ENCODE measurements at places on chromosomes 5 and 9.

GRCh38 chr9:91177661-91178280 is 183.9 kb downstream of the AUH start:
- DNase-seq: no peak

GRCh38 chr5:172849606-172850453 is 15.8 kb downstream of the ERGIC1 start:
- DNase-seq: no peak

DNA sequence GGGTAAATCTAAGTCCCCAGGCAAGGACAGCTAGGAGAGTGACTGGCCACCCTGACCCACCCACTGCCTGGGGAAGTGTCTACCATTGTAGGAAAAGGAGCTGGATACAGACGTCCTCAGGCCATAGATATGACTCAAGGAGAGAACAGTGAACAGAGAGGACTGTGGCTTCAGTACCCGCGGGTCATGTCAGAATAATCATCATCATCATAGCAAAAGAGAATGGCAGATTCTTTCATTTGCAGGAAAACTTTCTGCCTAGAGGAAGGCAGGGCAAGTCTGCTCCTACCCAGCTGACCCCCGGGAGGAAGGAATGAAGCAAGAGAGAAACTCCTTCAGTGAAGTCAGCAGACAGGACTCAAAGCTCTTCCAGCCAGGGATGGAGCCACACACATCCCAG is 52.2 kb upstream of the UBTD2 start:
- DNase-seq: no peak

- DNase-seq: peak; percentile 21
Observed at GRCh38 chr9:120477534-120478001, 102.4 kb downstream of the CDK5RAP2 start.

GRCh38 chr5:79255786-79256557 is 20.0 kb downstream of the JMY start:
- DNase-seq: no peak

DNA sequence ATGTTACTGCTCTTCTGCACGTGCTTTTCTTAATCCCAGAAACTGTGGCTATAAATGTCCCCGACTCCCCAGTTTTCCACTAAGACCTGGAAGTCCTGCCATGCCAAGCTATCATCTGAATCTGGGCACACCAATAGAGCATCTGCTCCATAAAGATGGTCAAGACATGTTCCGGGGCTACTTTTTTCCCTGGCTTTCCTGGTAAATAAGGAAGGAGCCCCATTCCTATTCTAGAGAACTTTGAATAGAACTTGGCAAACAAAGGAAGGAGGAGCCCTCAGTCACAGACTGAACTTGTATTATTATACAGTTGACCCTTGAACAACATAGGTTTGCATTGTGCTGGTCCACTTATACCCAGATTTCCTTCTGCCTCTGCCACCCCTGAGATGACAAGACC is 182.9 kb downstream of the CCDC192 start:
- DNase-seq: no peak

DNA sequence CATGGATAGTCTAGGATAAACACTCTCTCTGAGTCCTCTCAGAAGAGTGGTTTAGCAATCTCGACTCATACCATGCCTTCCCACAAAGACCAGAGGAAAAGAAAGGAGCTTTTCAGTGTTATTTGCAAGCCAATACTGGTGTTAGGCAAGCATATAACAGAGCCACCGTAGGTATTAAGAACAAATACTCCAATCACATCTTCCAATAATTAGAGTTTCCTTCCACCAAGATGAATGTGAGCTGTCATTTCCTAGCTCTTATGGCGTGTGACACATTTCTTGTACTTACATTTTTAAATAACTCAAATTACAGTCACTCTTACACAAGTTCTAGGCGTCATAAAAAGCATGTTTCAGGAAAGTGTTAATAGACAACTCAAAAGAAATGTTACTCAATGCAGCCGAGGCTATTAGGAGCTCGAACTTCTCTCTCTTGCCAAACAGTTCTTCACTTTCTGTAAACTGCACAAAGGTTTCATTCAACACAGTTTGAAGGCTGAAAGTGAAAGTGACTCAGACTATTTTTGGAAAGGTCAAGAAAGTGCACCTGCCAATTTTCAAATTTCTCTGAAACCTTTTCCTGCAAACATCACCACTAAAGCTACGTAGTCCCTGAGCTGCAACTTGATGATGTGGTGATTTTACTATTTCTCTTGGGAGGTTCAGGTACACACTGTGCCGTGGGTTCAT is 153.8 kb downstream of the AUH start:
- no peak for DNase-seq

- no peak for DNase-seq
Observed at GRCh38 chr5:142181096-142181495, 72.5 kb downstream of the NDFIP1 start.

- DNase-seq: no peak
Observed at GRCh38 chr9:121937240-121937639, 155.9 kb downstream of the TTLL11 start.

- no peak for DNase-seq
Observed at GRCh38 chr5:154782812-154783592, 27.8 kb downstream of the LARP1 start.

GRCh38 chr9:75962013-75962661 is 71.7 kb downstream of the PCSK5 start:
- DNase-seq: no peak

Measured in renal pelvis (tissue), 12 donors.